Thymus (tissue), 14 donors: ENCODE measurements at places on chromosomes 5 and 9. TPM values are rescaled to one million over a fixed set of nuclear protein-coding genes. Genes with fewer than 3 reads are reported as not detected.

GRCh38 chr9:99309141-99309939 lies 87.3 kb downstream of the SEC61B start:
- H3K27ac ChIP-seq: no peak overlapping the region
- H3K27me3 ChIP-seq: no peaks in the 10 kb centered on the region
- no peak for DNase-seq
- H3K36me3 ChIP-seq: no peaks in the 10 kb centered on the region
- H3K4me1 ChIP-seq: no peaks in the 10 kb centered on the region

DNA sequence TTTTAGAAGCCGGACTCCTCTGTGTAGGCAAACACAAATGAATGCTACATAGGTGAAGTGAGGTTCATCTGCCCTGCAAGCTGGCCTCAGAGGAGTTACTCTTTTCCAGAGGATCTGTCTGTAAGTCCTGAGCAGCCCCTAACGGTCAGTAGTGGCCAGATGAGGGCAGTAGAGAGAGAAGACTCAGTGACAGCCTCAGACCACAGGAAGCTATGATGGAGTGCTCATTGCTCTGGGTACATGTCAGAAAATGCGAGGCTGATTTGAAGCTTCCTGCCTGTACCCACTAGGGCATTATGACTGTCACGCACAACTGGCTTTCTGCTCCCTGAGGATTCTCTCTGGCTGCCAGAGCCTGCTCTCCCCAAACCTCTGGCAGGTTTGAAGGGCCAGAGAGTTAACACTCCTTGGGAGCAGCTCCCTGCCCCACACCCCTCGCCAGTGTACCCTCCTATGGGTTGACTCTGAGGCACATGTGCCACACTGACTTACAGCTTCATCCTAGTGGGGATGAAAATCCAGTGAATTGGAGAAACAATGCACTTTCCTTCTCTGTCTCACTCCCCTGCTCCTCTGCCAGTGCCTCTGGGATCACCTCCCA lies 141.5 kb downstream of the GABRG2 start:
- no peaks in the 10 kb centered on the region for H3K27me3 ChIP-seq
- no peaks in the 10 kb centered on the region for H3K36me3 ChIP-seq
- no peak for DNase-seq
- no peak overlapping the region for H3K4me3 ChIP-seq
- H3K27ac ChIP-seq: no peak overlapping the region
- H3K4me1 ChIP-seq: no peaks in the 10 kb centered on the region

DNA sequence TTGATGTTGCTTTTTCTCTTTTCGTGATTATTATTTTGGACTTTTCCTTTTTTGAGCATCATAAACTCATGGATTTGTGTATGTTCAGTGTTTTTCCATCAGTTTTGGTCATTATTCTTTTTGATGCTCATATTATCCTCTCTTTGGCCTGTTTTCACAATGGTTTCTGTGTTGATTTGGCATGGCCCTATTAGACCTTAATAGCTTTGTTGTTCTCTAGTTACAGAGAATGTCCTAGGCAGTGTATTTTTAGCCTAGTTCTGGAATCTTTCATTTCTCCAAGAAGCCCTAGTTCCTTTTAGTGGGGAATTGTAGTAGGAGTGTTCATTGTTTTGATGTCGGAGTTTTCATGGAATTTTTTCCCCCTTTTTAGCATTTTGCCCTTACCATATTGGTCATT lies 41.3 kb upstream of the ROPN1L start:
- no peaks in the 10 kb centered on the region for H3K27me3 ChIP-seq
- DNase-seq: no peak
- no peak overlapping the region for H3K4me3 ChIP-seq
- H3K27ac ChIP-seq: no peak overlapping the region
- H3K36me3 ChIP-seq: peaks cover 58% of the 10 kb centered on the region

- no peak for DNase-seq
- peaks cover 7% of the 10 kb centered on the region for H3K36me3 ChIP-seq
- H3K4me1 ChIP-seq: no peaks in the 10 kb centered on the region
- H3K27me3 ChIP-seq: no peaks in the 10 kb centered on the region
- H3K27ac ChIP-seq: no peak overlapping the region
Measured at GRCh38 chr9:124934290-124934689, 6.6 kb downstream of the GOLGA1 start.

GRCh38 chr9:70411930-70412831 lies 2.3 kb downstream of the KLF9 start:
- DNase-seq: peak; percentile 22
- peak overlapping the region; percentile 43 for H3K27ac ChIP-seq
- H3K36me3 ChIP-seq: no peaks in the 10 kb centered on the region

DNA sequence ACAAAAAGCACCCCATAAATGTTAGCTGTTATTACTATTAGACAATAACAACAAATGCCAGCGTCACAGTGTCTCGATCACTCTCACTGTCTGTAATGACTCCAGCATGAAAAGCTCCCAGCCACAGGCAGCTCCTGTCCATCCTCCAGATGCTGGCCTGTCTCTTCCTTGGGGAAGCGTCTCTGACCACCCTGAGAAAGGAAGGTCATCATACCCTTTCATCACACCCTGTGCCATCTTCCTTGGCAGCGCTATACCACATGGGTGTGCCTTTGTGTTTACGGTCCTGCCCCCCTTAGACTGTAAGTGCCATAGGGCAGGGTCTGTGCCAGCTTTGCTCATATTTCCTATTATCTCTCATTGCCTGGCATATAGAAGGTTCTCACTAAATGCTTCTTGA lies 90.6 kb downstream of the PRRT1B start:
- peaks cover 32% of the 10 kb centered on the region for H3K36me3 ChIP-seq
- no peaks in the 10 kb centered on the region for H3K27me3 ChIP-seq
- no peak overlapping the region for H3K4me3 ChIP-seq
- H3K4me1 ChIP-seq: no peaks in the 10 kb centered on the region
- DNase-seq: no peak

DNA sequence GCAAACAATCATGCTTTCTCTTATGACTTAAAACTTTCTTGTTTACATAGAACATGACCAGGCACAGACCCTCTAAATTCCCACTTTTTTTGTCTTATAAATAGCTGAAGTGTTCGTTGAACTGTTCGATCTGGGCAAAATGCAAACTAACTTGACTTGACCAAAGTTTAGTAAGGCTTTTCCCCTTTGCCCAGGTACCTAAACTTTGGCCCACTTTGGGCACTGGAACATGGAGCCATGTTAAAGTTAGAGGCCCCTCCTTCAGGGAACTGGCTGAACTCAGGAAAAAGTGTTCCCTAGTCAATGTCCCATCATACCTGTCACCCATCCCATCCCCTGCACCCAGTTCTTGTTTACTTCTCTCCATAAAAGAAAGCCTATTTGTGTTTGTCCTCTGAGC lies 9.4 kb upstream of the AMACR start:
- no peak overlapping the region for H3K27ac ChIP-seq
- no peak for DNase-seq
- no peak overlapping the region for H3K4me3 ChIP-seq
- peaks cover 3% of the 10 kb centered on the region for H3K4me1 ChIP-seq
- H3K36me3 ChIP-seq: no peaks in the 10 kb centered on the region

Gene DAB2
- 17.7 TPM for total RNA-seq

Gene SHISAL2B
- total RNA-seq: not detected

GRCh38 chr5:126615286-126615685 lies 14.5 kb downstream of the PHAX start:
- no peak overlapping the region for H3K27ac ChIP-seq
- H3K27me3 ChIP-seq: no peaks in the 10 kb centered on the region
- H3K4me3 ChIP-seq: no peak overlapping the region
- H3K36me3 ChIP-seq: peaks cover 41% of the 10 kb centered on the region
- DNase-seq: no peak

Gene HMMR
- 54.9 TPM for total RNA-seq

DNA sequence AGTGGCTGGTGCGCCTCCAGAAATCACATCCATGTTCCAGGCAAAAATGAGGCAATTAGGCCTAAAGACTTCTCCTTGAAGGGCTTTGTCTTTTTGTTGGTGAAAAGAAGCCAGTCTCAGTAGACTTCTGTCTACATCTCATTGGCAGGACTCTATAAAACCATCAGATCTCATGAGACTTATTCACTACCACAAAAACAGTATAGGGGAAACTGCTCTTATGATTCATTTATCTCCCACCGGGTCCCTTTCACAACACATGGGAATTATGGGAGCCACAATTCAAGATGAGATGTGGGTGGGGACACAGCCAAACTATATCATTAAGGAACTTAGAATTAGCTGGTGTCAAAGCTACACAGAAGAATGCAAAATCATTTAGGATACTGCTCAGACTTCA lies 77.7 kb upstream of the SNX2 start:
- no peak overlapping the region for H3K4me3 ChIP-seq
- no peaks in the 10 kb centered on the region for H3K4me1 ChIP-seq
- H3K36me3 ChIP-seq: no peaks in the 10 kb centered on the region
- H3K27me3 ChIP-seq: no peaks in the 10 kb centered on the region
- H3K27ac ChIP-seq: no peak overlapping the region

- no peaks in the 10 kb centered on the region for H3K27me3 ChIP-seq
- H3K4me3 ChIP-seq: no peak overlapping the region
- no peak for DNase-seq
- H3K27ac ChIP-seq: no peak overlapping the region
- H3K4me1 ChIP-seq: no peaks in the 10 kb centered on the region
Measured at GRCh38 chr9:113143432-113144227, 7.2 kb upstream of the SLC31A2 start.

Gene MIGA2
- 14.4 TPM for total RNA-seq

GRCh38 chr9:79604921-79605562 lies 33.3 kb downstream of the TLE4 start:
- H3K27me3 ChIP-seq: no peaks in the 10 kb centered on the region
- no peak overlapping the region for H3K27ac ChIP-seq
- DNase-seq: no peak
- H3K4me3 ChIP-seq: no peak overlapping the region
- H3K36me3 ChIP-seq: peaks cover 9% of the 10 kb centered on the region
- no peaks in the 10 kb centered on the region for H3K4me1 ChIP-seq

DNA sequence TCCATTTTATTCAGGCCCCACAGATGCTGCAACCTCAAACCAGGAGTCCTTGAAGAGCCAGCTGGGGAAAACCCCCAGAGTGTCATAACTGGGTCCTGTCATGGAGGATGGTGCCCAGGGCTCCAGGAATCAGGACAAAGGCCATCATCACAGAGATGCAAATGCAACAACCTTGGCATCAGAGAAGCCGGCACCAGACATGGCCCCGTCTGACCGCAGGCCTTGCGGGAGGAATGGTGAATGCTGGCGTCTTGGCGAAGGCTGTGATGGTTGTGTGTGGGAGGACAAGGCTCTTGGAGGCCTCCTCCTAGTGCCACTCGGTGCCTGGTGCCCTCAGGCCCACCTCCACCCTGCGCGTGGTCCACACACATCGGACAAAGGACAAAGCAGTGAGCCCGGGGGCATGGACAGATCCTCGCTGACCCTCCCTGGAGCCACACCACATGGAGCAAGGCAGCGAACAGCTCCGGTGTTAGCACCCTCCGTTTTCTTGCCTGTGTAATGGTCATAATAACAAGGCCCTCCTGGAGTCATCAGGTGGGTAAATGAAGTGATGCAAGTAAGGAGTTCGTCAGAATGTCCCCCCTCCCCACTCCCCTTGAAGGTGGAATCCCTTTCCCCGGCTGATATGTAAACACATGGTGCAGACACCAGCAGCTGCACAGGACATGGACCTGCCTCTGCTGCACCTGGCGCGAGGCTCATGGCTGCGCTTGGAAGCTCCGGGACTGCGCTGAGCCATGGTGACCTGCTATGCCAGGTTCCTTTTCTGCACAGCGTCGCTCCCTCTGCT lies 380.7 kb downstream of the IRX2 start:
- H3K36me3 ChIP-seq: no peaks in the 10 kb centered on the region
- no peaks in the 10 kb centered on the region for H3K27me3 ChIP-seq
- no peak overlapping the region for H3K4me3 ChIP-seq
- no peaks in the 10 kb centered on the region for H3K4me1 ChIP-seq
- DNase-seq: no peak

GRCh38 chr5:133754575-133755169 lies 142.3 kb upstream of the FSTL4 start:
- H3K4me1 ChIP-seq: no peaks in the 10 kb centered on the region
- no peaks in the 10 kb centered on the region for H3K36me3 ChIP-seq
- DNase-seq: no peak
- no peak overlapping the region for H3K4me3 ChIP-seq

Gene ACOT12
- 0.05 TPM for total RNA-seq

Gene GRXCR2
- total RNA-seq: 0.05 TPM

DNA sequence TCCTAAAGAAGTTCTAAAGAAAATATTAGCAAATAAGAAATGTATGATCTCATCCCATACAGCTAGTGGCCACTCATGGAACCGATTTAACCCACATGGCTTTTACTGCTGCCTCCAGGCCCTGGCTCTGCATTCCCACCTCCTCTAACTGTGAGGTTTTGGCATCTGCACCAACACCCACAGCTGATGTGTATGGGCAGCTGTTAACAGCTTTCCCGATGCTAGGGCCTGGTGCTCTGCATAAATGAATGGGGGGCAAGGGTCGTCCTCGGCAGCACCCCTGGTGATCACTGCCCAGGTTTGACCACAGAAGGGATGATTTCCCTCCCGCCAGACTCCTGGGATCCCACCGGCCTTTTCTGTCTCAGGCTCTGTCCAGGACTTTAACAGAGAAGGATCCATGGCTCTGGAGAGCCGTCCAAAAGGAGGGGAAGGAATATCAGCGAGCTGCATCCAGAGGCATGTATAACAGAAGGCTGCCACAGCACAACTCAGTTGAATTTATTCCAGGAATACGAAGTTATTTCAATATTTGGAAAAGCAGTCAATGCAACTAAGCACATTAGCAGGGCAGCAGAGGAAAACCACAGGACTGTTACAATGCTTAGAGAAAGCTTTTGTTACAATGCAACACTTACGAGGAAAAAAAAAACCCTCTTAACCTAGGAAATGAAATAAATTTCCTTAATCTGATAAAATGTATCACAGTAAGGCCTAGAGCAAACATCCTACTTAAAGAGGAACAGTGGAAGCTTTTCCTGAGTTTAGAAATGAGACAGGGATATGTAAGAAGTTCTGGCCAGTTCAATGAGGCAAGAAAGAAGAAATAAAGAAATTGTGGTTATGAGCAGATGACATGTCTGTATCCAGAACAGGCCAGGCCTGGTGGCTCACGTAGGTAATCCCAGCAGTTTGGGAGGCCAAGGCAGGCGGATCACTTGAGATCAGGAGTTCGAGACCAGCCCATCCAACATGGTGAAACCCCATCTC lies 63.1 kb downstream of the NACC2 start:
- DNase-seq: no peak
- H3K27me3 ChIP-seq: no peaks in the 10 kb centered on the region
- H3K27ac ChIP-seq: no peak overlapping the region

DNA sequence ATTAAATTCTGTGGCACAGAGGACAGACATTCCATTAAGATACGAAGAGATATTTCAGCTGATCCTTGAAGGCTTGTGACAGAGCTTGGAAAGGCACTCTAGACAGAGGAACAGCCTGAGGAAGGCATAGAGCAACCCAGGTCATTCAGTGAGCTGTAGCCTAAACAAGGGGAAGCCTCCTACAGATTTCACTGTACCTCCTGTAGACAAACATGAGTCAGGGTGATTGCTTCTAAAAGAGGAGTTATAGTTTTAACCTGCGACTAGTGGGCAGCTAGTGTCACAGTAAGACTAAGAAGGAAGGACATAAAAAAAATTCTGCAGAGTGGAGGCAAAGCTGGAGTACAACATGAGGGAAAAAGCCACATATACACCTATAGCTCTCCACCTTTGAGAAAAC lies 43.5 kb upstream of the ANKDD1B start:
- H3K4me1 ChIP-seq: no peaks in the 10 kb centered on the region
- no peak for DNase-seq
